ENCODE measurements at places on chromosomes 13 and 19. TPM values are rescaled to one million over a fixed set of nuclear protein-coding genes. Genes with fewer than 3 reads are reported as not detected.

FAM216B gene
- total RNA-seq = not detected

DNA sequence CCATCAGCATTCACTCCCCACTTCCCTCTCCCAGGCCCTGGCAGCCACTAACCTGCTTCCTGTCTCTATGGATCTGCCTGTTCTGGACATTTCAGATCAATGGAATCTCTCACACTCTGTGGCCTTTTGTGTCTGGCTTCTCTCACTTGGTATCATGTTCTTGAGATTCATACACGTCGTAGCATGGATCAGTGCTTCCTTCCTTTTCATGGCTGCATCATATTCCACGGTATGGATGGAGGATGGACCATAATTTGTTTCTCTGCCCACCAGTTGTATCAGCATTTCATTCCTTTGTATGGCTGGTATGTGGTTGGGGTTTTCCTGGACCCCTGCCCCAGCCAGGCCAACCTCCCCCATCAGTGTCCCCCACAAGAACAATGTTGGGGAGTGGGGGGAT lies 36.2 kb downstream of the MYO9B start:
- no peak for ATAC-seq

DNA sequence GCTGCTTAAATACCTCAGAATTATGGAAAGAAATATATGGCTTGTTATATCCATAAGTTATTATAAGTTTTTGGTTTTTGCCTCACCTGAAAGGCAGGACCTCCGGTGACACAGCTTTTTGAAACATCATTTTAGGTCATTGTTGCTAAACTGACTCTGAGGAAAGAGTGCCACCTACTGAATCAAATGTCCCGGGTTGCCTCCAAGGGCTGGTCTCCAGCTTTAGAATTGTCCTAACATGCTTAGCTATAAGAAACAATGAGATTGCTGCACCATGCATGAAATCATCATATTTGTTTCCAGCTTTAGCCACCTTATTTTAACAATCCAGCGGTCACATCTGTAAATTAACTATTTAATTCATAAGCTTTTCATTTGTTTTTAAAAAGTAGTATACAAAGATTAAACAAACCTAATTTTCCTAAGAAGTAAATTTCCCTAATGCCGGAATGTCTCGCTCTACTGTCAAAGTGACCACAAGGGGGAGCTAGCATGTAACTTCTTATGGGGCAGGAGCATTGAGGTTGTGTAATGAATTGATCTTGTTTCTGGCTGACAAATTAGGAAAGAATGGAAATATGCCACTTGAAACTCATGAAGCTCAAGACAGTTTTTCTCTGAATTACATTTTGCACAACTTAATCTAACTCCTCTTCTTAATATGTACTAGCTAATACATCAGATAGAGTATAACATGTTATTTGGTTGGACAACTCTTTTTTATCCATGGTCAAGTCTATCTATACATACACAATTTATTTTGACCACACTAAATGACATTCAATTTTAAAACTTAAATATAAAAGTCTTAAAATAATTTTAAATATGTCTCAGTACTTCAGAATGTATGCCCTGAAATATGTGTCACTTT lies 6.7 kb upstream of the PCDH17 start:
- ATAC-seq = no peak

GRCh38 chr19:45913874-45914830 lies at the start of gene NANOS2:
Gene NANOS2, minus strand, starts transcription at chr19:45914778. Its CDS starts 85 bp downstream, at chr19:45914693.
- peak; percentile 22 for ATAC-seq

All from esophagus mucosa (tissue), 1 donor.